ENCODE measurements at places on chromosomes 4 and X. TPM values are rescaled to one million over a fixed set of nuclear protein-coding genes. Genes with fewer than 3 reads are reported as not detected.

The FMR1NB gene
- total RNA-seq: not detected

The PLP1 gene
- total RNA-seq: not detected

The LDOC1 gene
- 24.9 TPM for total RNA-seq

The KLHL15 gene
- total RNA-seq: 3.4 TPM

The RS1 gene
- not detected for total RNA-seq

The IL1RAPL1 gene
- 1.2 TPM for total RNA-seq

The ZNF711 gene
- 1.4 TPM for total RNA-seq

The ELF2 gene
- 26.2 TPM for total RNA-seq

The PRDM5 gene
- 6.9 TPM for total RNA-seq

The SLC9B1 gene
- 0.24 TPM for total RNA-seq

The RBPJ gene
- total RNA-seq: 27.0 TPM

The GAB3 gene
- 8.0 TPM for total RNA-seq

The DMRTC1 gene
- total RNA-seq: not detected

The YTHDC1 gene
- total RNA-seq: 34.7 TPM

The HERC6 gene
- 13.1 TPM for total RNA-seq

The TEX13D gene
- not detected for total RNA-seq

The HEPH gene
- 6.5 TPM for total RNA-seq

The DCX gene
- not detected for total RNA-seq

The PAK3 gene
- total RNA-seq: 0.53 TPM

The SOD3 gene
- 0.58 TPM for total RNA-seq

The CT47A1 gene
- not detected for total RNA-seq

The UGT2B7 gene
- total RNA-seq: 2.7 TPM

The FGF13 gene
- total RNA-seq: 27.4 TPM

The BTC gene
- total RNA-seq: 0.39 TPM

The ESX1 gene
- not detected for total RNA-seq

The GAGE12G gene
- total RNA-seq: not detected

The TBX22 gene
- not detected for total RNA-seq

The HSFX3 gene
- total RNA-seq: not detected

The SLC49A3 gene
- 6.9 TPM for total RNA-seq

The FAM47E gene
- total RNA-seq: not detected

The TRMT10A gene
- total RNA-seq: 7.2 TPM

The PHKA1 gene
- total RNA-seq: 3.7 TPM

The RBM47 gene
- total RNA-seq: 2.0 TPM

The ABCG2 gene
- total RNA-seq: 12.5 TPM

The TIGD4 gene
- 0.19 TPM for total RNA-seq

The POLN gene
- total RNA-seq: 2.1 TPM

The IGFBP7 gene
- 2,270 TPM for total RNA-seq

The RPA4 gene
- 2.3 TPM for total RNA-seq

The GAGE12H gene
- not detected for total RNA-seq

The GAGE12C gene
- not detected for total RNA-seq

The UGT2B17 gene
- not detected for total RNA-seq

The SRPK3 gene
- not detected for total RNA-seq

The EDA2R gene
- total RNA-seq: 7.6 TPM

The HTRA3 gene
- total RNA-seq: 74.5 TPM

The TCEAL2 gene
- total RNA-seq: not detected

The PPBP gene
- total RNA-seq: not detected

The TASL gene
- not detected for total RNA-seq

Measured in glomerular endothelial cell (primary cell).